ENCODE measurements at places on chromosomes 5 and 9.

- no peak for DNase-seq
Measured at GRCh38 chr9:93096811-93097382, 880 bp downstream of the CARD19 start.

DNA sequence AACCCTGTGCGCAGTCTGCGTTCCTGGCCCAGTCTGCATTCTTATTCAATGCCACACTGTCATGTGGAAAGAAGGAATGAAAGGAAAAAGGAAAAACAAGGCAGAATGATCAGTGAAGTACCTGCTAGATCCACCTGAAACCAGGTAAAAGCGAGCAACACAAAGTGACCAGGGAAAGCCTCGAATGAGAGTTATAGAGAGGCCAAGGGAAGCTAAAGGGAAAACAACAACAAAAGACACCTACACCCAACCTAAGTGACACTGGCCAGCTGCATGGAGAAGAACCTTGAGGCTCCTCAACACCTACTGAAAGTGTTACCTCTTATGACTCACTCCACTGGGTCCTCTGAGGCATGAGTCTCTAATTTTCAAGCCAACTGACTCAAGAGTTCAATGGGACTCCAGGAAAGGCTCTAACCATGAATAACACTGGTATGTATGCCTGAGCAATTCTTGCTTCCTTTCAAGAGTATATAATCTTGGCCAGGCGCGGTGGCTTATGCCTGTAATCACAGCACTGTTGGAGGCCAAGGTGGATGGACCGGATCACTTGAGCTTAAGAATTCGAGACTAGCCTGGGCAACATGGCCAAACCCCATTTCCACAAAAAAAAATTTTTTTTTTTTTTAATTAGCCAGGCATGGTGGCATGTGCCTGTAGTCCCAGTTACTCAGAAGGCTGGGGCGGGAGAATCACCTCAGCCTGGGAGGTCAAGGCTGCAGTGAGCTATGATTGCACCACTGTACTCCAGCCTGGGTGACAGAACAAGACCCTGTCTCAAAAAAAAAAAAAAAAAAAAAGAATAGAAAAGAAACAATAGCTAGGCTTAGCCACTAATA lies 29.0 kb downstream of the MTMR12 start:
- DNase-seq, result peak; percentile 3

DNA sequence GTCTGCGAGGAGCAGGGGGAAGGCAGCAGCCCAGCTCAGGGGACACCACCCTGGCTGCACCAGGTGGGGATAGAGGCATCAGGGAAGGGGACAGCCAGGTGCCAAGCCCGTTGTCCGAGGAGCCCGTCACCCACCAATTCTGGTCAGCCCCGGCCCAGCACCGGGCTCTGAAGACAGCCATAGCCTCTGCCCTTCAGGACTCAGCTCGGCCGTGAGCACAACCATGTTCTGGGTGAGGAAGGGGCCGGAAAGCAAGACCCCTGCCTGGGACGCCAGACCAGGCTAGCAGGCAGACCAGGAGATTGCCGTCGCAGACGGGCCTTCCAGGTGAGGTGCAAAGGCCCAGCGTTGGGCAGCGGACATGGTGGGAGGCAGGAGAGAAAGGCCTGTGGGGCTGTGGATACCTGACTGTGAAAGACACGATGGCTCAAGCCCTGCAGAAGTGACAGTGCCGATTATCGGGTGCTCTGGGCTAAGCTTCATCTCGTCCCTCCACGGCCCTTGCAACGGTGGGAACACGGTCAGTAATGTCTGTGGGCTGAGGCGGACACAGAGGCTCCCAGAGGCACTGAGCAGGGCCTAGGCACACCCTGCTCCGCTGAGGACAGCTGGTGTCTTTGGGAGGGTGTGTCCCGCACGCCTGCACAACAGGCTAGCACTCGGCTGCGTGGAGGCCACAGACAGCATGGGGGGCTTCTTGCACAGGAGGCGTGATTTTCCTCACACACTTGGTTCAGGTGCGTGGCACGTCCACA lies 36.5 kb downstream of the DBH start:
- DNase-seq, result no peak

GRCh38 chr5:128480906-128481633 lies 57.0 kb downstream of the FBN2 start:
- no peak for DNase-seq

DNA sequence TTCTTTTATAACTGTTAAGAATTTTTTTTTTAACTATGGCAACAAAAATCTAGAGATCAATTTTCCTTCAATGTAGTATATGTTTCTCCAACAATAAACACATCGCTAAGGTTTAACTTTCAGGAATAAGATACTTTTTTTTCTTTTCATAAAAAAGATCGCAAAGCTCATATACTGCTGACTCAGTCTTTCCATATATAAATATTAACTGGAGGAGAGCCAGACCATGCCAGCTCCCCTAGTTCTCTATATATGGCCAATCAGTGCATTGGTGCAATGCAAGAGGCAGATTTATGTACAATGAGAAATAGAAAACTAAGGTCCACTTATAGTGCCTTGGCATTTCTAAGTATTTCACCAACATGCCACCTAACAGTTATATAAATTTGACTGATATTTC lies 89.2 kb upstream of the GAS1 start:
- no peak for DNase-seq

DNA sequence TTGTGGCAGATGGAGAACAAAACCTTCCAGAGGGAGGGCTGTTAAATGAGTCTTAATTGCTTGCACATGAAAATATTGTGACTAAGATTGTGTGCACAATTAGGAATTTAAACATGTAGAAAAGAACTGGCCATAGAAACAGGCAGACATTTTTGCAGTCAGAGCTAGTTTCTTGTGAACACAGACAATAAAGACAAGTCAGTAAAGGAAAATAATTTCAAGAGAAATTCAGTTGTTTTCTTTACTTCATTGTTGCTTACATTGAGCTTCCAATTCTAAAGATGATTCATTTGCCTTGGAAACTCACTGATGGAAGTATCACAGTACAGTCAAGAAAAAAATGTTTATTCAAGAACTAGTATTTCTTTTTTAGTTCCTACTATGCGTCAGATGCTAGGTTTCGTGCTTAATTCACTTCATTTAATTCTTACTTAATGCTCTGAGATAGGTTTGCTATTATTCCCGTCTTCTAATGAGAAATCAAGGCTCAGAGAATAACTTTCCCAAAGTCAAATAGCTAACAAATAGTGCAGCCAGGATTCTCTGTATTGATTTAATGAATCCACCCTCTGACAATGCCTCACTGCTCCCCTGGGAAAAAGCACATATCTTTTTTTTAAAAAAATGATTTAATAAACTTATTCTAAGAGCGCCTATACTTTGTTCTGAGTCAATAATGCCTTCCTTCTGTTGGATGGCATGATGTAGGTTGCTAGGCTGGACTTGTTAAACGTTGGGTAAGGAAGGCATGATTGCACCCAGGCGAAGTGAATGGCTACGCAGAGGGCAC lies 581.4 kb downstream of the RAB3C start:
- peak; percentile 48 for DNase-seq

GRCh38 chr5:106418196-106418595 lies 1252.5 kb downstream of the EFNA5 start:
- DNase-seq, result no peak

DNA sequence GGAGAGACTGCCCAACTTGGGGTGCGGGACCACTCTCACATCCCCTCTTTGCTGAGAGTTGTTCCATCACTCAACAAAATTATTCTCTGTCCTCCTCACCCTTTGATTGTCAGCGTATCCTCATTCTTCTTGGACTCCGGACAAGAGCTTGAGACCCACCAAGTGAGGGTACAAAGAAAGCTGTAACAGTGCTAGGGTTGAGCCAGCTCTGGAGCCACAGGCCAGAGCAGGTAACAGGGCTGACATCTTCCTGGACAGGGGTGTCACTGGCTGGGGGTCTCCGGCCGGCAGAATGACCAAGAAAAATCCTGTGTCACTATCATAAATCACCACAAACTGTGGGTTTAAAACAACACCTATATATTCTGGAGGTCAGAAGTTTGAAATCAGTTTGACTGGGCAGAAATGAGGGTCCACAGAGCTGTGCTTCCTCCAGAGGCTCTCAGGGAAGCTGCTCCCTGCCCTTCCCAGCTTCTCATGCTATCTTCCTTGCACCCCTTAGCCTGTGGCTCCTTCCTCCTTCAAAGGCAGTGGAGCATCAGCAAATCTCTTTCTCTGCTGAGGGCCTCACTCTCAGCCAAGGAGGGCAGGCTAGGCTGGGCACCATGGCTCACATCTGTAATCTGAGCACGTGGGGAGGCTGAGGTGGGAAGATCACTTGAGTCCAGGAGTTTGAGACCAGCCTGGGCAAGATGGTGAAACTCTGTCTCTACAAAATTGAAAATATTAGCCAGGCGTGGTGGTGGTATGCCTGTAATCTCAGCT lies 4.1 kb upstream of the BBLN start:
- no peak for DNase-seq

DNA sequence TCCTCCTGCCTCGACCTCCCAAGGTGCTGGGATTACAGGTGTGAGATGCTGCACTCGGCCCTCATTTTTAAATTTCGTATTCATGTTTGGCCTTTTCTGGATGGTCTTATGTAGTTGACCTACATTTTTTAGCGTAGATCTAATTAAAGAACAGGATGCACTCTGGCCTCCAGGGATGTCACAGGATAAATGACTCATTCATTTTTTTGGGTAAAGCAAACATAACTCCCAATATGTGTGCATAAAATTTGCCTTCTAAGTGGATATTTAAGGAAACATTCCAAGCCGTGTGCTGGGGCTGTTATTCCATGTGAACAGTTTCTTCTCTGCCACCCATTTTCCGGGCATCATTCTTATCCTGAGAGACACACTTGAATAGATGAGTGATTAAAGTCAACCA lies 501.6 kb downstream of the IRX1 start:
- DNase-seq, result no peak

GRCh38 chr5:118726891-118727290 lies 261.5 kb downstream of the DTWD2 start:
- DNase-seq, result no peak

DNA sequence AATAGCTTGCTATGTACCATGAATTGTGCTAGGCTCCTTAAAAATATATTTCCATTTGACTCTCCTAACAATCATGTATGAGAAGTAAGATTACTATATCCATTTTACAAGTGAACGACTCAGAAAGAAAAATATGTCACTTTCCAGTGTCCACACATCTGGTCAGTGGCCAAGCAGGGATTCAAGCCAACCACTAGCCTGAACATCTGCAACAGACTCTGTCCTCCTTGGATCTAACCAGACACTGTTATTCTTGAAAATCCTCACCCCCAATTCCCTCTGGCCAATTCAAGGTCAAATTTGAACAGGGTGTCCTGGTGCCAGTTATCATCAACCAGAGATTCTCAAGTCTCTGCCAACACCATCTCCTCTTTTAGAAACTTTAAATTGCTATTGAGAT lies 344.1 kb upstream of the WWC1 start:
- no peak for DNase-seq

DNA sequence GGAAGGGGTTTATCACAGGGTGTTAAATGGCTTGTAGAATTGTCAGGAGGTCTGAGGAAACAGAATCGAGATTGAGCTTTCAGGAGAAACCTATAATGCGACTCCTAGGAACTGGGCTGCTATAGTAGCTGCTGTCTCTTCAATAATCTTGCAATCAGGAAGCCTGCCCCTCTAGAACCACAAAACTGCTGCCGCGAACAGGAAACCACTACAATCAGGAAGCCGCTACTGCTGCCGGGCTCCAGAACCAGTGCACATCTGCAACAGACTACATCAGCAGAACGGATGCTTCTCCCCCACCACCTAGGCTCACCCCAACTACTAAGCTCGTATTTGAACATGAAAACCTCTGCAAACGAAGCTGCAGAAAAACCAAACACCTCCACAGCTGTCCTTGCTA lies 31.6 kb downstream of the TNFSF8 start:
- no peak for DNase-seq

- peak; percentile 83 for DNase-seq
Measured at GRCh38 chr9:6014670-6015270, 654 bp downstream of the RANBP6 start.

DNA sequence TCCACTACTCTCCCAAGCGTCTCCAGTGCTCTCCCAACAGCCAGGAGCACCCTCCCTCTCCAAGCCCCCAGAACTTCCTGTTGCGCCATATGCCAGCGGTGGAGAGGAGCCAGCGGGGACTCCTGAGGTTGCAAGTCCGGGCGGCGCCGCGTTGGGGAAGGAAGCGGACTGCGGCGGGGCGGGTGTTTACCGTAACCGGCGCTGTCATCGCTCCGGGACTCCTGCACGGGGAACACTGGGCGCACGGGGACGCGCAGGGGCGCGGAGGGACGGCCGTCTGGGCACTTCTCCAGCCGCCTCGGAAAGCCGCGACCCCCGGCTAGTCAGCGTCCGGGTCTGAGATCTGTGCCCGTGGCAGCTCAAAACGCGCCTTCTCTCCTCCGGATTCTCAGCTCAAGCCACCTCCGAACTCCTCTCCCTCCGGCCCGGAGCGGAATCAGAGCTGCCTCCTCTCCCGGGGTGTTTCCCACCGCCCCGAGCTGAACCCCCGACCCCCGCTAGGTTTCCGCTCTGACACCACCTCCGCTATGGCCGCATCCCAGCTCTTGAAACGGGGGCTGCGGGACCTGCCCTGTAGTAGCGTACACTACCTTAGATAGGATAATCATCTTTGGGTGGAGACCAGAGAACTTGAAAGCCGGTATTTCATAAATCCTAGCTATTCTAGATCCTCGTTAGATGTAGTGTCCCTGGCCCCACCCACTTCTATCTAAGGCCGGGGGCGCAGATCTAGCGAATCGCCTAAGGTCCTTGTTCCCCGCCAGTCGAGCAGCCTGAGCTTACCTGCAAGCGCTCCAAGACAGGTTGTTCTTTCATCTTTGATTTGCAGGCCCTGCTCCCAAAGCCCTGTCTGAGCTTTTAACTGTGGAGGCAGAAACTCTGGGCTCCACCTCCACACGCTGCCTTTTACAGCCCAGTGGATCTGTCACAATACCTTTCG lies at the start of gene TRPM6:
TRPM6 (minus strand) TSS at position 881 of the 940 bp plus-strand sequence; CDS start at position 816, 65 bp downstream.
- DNase-seq, result peak; percentile 67

GRCh38 chr9:116313638-116314037 lies 160.0 kb downstream of the PAPPA start:
- DNase-seq, result peak; percentile 12

GRCh38 chr5:170882345-170882744 lies 20.5 kb downstream of the RANBP17 start:
- no peak for DNase-seq

GRCh38 chr9:33703430-33704102 lies 91.8 kb upstream of the PRSS3 start:
- DNase-seq, result no peak

- DNase-seq, result no peak
Measured at GRCh38 chr9:136899196-136899595, 12.9 kb downstream of the TRAF2 start.

All from HCEC 1CT (cell line).